ENCODE measurements at places on chromosomes 11 and 22.

DNA sequence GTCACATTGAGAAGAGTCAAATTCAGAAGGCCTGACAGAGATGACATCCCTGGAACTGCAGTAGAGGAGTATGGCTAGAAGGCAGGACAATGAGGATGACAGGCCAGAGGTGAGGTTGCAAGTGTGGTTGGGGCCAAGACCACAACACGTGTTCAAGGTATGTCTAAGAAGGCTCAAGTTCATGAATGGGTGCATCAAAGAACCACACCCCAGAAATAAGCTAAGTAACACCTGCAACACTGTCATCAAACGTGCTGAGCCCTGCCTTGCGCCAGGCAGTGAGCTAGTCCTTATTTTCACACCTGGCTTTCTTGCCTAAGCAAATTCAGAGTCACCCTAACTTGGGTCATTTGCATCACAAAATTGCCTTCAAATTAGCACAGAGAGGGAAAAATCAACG is 313.6 kb downstream of the KIRREL3 start:
- DNase-seq: no peak

GRCh38 chr11:126082251-126083109 is 19.8 kb upstream of the CDON start:
- DNase-seq: no peak

GRCh38 chr11:43872995-43873394 is 7.6 kb upstream of the ALKBH3 start:
- no peak for DNase-seq

DNA sequence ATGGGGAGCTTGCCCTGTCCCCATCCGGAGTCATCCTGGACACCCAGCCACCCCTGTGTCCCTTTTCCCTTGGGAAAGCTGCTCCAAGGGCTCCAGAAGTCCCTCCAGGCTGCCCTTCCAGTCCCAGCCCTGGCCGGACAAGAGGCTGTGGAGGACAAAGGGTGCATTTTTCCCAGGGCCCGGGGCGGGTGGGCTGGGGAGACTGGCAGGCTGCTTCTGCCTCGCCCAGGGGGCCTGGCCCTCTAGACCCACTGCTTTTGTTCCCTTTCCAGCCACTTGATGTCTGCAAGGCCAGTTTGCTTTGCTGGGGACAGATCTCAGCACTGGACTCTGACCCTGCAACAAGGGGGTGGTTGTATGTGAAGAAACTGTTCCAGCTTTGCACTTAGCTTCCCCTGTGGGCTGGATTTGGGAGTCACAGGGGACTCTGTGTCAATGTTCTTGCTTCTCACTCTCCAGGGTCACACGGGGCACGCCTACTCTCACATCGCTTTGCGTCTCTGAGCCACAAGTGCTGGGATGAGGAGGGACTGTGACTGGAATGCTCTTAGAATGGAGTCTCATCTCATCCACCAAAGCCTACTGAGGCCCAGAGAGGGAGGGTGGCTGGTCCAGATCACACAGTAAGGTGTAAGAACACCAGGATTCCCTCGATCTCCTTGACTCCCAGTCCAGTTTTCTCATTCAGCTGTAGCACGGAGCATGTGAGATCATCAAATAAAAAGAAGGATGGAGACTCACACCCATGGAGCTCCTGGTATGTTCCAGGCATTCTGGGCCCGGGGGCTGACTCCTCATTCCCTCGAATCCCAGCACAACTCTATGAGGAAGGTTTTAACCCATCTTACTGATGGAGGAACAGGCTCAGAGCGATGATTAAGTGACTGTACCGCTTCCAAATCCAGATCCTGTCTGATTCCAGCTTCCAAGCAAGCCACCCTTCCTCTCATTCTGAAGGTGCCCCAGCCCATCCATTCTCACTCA is 59.9 kb downstream of the FBXO7 start:
- DNase-seq: no peak

DNA sequence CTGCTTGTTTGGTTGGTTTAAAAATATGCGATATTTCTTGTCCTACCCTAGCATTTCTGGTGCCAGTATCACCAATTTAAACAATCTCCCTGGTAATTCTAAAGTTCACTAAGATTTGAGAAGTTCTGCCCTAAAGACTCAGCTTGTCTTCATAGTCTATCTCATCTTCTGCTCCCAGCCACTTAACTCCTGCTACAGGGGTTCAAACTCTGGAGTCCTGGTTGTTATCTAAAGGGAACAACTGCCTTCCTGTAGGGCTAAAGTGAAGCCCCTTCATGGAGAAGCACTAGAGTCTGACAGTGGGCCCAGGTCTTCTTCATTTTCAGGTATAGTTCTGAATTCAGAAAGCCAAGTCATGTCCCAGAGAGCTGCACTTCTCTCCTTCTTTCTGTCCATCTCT is 73.2 kb downstream of the CTNND1 start:
- no peak for DNase-seq

DNA sequence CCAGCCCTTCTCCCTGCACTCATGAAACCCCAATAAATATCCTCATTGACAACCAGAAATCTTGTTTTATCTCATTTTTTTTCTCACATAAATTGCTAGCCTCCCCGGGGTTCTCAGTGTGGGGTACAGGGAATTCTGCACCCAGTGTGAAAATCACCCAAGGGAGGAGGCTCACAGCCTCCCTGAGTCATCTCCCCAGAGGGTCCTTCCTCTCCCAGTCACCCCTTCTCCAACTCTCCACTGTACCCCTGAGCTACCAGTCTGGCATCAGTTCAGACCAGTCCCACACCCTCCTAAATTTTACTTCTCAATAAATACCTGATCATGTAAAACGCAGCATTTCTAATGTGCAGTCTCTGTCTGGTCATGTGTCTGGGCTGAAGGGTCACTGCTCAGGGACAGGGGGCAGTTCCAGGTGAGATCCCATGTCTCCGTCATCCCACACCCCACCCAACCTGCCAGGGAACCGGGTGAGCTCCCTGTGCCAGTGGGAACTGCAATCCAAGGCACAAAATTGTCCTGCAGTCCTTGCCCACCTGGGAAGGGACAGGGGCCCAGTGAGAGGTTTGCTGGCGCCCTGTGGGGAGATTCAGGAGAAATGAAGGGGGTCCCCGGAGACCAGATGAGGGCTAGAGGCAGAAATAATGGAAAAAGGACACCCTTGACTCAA is 8.3 kb downstream of the IGLL5 start:
- DNase-seq: no peak

DNA sequence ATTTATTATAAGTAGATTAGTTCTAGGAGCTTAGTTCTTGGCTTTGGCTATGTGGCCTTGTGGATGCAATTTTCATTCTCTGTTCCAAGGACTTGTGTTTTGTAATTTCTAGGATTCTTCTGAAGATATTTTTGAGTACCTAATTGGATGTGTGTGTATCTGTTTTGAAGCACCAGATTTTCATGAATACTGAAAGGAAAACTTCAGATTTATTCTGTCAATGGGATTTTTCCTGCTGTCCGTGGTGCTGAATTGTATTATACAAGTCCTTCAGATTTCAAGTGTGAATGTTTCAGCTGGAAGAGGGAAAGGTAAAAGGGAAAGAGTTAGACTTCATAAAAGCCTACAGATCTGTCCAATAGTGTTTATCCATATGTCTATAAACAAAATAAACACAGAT is 18.2 kb upstream of the SYN3 start:
- no peak for DNase-seq

DNA sequence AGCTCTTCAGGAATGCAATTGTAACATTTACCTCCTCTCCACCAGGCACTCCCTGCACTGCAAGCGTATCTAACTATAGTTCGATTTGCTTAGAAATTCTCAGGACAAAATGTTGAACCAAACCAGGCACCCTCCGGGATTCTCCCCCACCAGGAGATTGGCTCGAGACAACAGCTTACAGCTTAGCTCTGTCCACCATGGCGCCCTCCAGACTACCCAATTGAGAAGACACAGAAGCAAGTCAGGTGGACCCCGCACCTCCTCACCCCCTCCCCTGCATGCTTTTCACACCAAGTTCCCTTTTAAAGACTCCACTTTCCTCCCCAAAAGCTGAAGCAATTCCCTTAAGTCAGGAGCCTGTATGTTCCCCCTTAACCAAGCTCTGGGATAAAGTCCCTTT is 34.7 kb upstream of the RFPL3 start:
- DNase-seq: no peak

- no peak for DNase-seq
Measured at GRCh38 chr22:42910221-42910942, 53.3 kb upstream of the ARFGAP3 start.

- no peak for DNase-seq
Measured at GRCh38 chr22:44442186-44442815, 55.7 kb downstream of the RTL6 start.

DNA sequence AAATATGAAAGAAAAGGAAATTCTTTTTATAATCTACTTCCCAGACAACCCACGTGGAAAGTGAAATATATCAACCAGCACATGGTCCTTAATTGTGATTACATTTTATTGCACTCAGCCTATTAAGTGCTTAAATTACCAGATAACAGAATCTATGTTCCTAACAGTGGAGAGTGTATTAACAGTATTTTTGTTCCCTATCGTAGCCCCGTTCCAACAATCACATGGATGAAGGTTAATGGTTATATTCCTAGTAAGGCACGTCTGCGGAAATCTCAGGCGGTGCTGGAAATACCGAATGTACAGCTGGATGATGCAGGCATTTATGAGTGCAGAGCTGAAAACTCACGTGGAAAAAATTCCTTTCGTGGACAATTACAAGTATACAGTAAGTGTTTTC is 626.1 kb upstream of the ARHGAP42 start:
- DNase-seq: no peak

DNA sequence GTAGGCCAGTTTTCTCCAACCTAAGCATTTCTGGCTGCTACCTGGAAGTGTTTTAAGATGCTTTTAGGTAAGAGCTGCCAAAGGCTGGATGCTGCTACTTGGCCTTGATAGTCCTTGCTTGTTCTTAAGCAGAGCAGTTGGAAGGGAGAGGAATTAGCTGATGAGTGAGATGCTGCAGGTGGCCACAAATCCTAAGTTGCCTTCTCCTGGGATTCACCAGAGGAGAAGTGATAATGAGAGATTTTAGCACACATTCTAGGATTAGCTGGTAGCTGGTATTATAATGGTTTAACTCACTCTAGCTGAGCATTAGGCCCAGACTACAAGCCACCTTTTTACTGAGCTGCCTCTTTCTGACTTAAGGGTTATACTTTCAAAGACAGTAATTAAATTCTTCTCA is 442.9 kb upstream of the RAG2 start:
- DNase-seq: no peak

DNA sequence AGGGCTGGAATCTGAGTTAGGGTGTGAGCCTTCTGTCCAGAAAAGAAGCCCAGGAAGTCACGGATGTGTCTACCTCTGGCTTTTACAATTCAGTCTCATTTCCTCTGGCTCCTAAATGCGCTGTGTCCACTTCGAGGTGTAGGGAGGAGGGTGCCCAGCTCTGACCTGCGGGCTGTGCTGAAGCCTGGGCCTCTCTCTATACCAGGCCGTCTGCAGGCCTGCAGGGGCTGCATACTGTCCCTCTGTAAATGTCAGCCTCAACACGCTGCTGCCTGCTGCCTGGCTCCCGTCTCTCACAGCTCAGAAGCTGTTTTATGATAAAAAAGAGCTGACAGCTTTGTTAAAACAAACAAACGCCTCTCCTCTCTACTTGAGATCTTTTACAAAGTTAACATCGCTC is 14.5 kb downstream of the ARVCF start:
- no peak for DNase-seq

Measured in HTR-8/SVneo (cell line).